ENCODE measurements at places on chromosomes 3 and 15.

DNA sequence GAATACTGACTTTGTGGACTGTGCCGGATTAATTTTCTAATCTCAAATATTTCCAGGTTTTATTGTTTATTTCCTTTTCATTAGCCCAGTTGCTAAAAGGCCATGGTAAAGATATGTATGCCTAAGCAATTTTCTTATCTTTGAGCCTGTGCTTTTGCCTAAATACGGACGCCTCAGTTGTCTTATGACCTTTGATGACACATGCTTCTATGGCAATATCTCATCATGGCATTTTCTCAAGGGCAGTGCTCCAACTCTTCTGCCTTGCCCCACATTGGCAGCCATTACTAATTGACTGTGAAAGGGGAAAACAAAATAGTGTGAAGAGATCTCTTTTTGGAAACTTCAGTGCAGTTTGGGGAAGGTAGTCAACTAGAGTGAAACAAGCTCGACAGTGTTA is 809.6 kb upstream of the NR2F2 start:
- DNase-seq: no peak

DNA sequence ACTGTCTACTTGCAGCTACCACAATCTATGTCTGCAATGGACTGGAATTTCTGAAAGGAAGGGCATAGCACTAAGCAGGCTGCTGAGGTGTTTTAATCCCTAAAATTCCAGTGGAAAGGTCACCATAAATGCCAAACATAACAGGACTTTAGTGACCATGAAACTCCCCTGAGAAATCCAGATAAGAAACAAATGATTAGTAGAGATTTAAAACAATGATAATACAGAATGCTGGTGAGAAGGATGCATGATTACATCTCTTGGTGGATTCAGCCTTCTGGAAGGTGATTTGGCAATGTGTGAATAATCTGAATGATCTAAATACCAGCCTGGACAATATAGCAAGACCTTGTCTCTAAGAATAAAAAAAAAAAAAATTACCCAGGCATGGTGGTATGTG is 475.0 kb upstream of the CBLB start:
- no peak for DNase-seq

- DNase-seq: no peak
Observed at GRCh38 chr3:119831022-119831421, 49.1 kb downstream of the NR1I2 start.

DNA sequence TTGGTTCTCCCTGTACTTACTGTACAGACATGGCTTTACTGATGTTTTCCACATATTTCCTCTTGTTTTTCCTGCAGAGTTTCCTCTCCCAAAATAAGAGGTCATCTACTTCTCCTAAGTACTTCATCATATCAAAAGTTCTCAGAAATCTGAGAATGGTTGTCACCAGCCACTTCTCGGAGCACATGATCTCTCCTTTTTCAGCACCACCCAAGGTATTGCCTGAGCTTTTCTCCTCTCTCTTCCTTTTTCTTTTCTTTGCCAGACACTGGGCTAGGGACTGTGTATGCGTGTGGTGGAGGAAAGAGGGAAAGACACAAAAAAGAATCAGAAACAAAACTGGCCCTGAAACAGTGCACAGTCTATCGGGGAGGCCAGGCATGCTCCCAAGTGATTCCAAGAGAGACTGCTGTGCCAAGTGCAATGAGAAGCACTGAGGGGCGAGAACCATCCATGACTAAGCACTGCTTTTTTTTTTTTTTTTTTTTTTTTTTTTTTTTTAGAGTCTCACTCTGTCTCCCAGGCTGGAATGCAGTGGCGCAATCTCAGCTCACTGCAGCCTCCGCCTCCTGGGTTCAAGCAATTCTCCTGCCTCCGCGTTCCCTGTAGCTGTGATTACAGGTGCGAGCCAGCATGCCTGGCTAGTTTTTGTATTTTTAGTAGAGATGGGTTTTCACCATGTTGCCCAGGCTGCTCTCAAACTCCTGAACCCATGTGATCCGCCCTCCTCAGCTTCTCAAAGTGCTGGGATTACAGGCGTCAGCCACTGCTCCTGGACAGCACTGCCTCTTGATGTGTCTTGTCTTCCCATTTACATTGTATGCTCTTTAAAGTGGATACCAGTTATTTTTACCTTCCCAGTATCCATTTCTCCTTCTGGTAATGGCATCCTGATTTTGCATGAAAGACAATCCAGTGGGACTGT is 194.0 kb upstream of the FEZF2 start:
- no peak for DNase-seq

GRCh38 chr3:150757768-150758167 is 5.2 kb downstream of the SIAH2 start:
- DNase-seq: no peak

DNA sequence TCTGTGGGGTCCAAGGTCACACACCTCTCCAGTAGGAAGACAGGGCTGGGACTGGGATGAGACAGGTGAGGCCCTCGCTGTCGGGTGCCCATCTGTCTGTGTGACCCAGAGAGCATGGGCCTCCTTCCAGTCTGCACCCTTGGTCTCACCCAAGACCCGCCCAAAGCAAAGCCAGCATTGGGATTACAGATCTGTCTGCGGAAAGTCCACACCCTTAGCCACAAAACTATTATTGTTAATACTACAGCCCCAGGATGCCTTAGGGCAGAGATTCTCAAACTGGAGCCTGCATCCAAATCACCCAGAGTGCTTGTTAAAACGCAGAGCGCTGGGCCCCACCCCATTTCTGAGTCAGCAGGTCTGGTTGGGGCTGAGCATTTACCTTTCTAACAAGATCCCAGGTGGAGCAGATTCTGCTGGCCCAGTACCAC is 58.5 kb upstream of the ZNF148 start:
- no peak for DNase-seq

- DNase-seq: no peak
Observed at GRCh38 chr3:138940446-138940845, 6.5 kb downstream of the FOXL2 start.

- no peak for DNase-seq
Observed at GRCh38 chr3:68620211-68620610, 312.1 kb downstream of the TAFA4 start.

DNA sequence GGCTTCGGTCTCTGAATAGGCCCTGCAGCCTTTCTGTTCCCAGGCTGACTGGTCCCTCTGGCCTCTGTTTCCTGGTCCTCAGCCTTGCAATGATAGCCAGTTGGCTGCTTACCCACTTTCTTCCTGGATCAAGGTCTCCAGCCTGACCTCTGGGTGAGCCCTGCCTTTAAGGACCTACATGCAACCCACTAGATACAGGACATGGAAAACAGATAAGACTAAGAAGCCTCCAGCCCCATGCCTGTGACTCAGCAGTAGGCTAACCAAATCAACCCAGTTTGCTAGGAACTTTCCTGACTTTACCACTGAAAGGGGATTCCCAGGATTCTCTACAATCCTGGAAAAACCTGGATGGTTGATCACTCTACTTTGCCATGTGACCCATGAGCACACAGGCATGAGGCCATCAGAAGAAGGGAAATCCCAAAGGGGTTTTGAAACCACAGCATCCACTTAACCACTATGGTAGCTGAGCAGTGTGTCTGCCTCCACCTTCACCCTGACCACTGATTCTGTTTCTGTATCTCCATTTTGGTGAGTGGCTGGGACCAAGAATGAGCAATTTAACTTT is 188.1 kb downstream of the CHST2 start:
- no peak for DNase-seq

GRCh38 chr3:132014105-132014504 is 20.7 kb downstream of the CPNE4 start:
- DNase-seq: no peak

DNA sequence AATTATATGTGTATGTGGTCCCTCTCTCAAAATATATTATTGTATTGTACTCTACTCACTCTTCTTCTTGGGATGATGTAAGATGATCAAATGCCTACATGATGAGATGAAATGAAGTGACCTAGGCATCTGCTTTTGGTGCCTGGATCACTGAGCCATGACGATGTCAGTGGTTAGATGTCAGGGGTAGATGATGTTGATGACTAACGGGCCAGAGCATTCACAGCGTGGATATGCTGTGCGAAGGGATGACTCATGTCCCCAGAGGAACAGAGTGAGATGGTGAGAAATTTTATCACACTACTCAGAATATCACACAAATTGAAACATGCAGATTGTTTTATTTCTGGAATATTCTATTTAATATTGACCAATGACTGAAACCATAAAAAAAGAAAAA is 233.9 kb upstream of the CADM2 start:
- no peak for DNase-seq

- DNase-seq: no peak
Observed at GRCh38 chr3:52781741-52782140, 4.3 kb downstream of the ITIH1 start.

- DNase-seq: no peak
Observed at GRCh38 chr15:27399241-27399640, 428.3 kb downstream of the GABRG3 start.

GRCh38 chr3:143306407-143306806 is 186.8 kb downstream of the CHST2 start:
- DNase-seq: no peak

- no peak for DNase-seq
Observed at GRCh38 chr3:25281732-25282126, 146.3 kb upstream of the RARB start.

DNA sequence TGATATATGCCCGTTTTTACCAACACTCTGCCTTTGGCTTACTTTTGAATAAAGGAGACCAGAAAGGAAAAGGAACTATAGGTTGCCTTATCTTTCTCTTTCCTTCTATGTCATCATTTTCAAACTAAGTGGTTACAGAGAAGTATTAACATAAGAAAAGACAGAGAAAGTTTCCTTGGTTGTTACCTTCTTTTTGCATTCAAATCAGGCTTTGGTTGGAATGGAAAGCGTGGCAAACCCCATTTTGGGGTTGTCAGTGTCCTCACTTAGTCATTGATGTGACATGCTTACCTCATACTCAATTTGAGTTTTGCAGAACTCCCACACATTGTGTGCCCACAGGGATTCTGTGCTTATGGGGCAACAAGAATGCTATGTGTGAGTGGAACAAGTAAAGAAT is 3.7 kb upstream of the THRB start:
- no peak for DNase-seq

DNA sequence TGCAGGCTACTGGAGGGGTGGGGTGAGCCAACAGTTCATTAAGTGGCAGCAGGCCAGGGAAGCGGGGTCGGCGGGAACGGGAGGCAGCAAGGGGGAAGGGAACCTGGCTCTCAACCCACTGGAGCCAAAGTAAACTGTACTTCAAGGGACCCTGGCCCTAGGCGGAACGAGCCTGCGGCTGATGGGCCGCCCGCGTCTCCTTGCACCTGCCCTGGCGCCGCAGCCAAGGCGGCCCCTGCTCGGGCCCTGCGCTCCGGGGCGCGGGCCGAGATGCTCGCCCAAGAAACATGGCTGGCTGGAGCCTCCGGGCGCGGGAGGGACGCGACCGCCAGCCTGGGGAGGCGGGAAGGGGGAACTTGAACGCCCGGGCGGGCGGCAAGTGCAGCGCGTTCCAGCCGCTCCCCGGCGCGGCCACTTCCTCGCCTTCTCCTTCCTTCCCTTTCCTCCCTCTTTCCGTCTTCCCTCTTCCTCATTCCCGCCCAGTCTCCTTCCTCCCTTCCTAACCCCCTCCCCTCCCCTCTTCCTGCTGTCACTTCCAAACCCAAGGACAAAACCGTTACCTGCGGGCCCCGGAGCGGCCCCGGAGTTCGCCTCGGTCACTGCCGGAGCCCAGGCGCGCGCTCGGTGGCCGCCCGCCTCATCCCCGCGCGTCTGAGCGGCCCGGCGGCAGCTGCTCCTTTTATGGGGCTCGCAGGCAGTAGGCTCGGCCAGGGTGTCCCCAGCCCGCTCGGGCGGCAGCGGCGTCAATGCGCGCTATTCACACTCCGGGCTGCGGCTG is 489.7 kb downstream of the MAGI1 start:
- no peak for DNase-seq

DNA sequence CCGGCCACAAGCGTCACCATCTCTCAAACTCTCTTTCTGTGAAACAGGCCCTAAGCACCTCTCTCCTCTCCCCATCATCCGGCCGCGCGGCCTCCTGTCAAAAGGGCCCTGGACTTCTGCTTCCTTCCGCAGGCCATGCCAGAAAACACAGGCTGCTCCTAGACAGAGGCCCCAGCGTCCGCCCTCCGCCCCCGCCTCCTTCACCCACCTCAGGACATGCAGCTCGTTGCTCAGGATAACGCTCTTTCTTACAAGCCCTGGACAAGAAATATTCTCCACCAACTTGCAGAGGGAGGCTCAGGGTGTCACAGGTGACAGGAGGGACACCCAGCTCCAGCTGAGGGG is 212.0 kb downstream of the XXYLT1 start:
- no peak for DNase-seq

DNA sequence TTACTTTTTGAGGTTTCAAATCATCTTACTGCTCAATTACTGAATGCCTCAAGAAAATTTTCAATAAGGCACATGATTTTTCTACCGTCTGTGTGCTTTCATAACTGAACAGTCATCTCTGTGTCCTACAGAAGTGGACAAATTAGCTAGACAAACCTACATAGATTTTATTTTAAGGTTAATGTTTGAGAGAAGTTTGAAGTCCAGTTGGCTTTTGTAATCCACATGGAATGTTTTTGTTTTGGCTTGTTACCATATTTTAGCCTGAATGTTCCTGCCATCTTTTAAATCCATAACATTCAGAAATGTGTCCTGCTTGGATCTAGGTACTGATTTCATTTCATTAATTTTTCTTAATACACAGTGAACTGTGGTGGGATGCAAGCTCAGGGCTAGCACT is 730.1 kb downstream of the IGSF11 start:
- no peak for DNase-seq

DNA sequence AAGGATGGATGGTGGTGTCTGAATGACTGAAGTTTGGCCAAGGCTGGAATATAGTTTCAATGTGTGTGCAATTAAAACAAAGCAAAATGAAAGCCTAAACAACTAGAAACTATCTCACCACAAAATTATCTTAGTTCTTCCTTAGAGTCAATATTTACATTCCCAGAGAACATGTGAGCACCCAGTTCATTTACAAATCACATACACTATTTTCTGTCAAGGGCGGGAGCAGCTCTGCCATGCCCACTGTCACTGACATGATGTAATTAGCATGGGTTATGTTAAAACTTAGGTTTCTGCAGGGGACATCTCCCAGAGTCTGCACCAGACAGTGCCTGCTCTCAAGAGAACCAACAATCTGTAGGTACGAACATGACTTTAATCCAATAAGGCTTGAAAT is 65.0 kb downstream of the PDZRN3 start:
- no peak for DNase-seq

DNA sequence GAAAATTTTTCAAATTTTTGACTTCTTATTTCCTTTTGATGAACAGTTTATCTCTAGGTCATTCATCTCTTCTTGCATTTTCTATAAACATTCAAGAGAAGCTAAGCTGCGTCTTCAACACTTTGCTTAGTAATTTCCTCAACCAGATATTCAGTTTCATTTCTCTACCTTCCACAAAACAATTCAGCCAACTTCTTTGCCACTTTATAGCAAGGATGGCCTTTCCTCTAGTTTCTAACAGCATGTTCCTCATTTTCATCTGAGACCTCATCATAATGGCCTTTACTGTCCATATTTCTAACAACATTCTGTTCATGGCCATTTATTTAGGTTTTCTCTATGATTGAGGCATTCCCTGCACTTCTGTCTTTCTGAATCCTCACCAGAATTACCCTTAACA is 90.0 kb downstream of the ARIH1 start:
- no peak for DNase-seq

GRCh38 chr3:94285872-94286271 is 223.0 kb downstream of the NSUN3 start:
- DNase-seq: no peak

GRCh38 chr3:159126261-159127020 is 324.6 kb downstream of the MFSD1 start:
- DNase-seq: no peak

Data from activated CD4-positive, alpha-beta T cell treated with anti-CD3 and anti-CD28 coated beads, Interleukin-2, amount 10 ng/mL, durations not matched to agents 7 days and 5 days (primary cell).